ENCODE measurements at places on chromosomes 12 and 14.

GRCh38 chr12:131988054-131988796 is 38.5 kb downstream of the EP400 start:
- no peak for DNase-seq

DNA sequence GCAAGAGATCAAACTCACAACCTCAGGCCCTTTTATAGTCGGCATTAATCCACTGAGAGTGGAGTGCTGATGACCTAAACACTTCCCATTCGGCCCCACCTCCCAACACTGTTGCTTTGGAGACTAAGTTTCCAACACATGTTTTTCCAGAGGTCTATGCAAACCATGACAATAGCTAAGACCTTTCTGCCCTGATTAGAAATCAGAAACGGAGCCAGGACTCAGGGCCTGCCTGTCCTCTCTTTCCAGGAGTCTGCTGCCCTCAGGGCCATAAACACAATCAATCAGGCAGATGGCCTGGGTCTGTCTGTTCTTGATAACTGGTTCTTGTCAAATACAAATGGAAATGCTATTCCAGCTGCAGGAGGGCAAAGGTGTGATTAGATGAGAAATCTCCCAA is 97.2 kb upstream of the PSMC1 start:
- no peak for DNase-seq

- no peak for DNase-seq
These were observed 189.4 kb upstream of the DYRK2 start for GRCh38 chr12:67459173-67459572.

- no peak for DNase-seq
These were observed 21.0 kb downstream of the RPGRIP1 start for GRCh38 chr14:21300892-21301291.

- DNase-seq = no peak
These were observed at the start of gene ZNF219 for GRCh38 chr14:21098076-21098891. Gene ZNF219 (minus strand): TSS chr14:21098655. CDS start chr14:21093591, 5,064 bp downstream.

GRCh38 chr12:43285159-43285598 is 266.8 kb downstream of the ADAMTS20 start:
- DNase-seq = peak; percentile 96

GRCh38 chr12:29152223-29152868 is 3.3 kb downstream of the FAR2 start:
- DNase-seq = no peak

GRCh38 chr12:26554332-26554731 is 278.7 kb downstream of the ITPR2 start:
- DNase-seq = no peak

- DNase-seq = no peak
These were observed 124.4 kb downstream of the MED13L start for GRCh38 chr12:116153113-116153512.

DNA sequence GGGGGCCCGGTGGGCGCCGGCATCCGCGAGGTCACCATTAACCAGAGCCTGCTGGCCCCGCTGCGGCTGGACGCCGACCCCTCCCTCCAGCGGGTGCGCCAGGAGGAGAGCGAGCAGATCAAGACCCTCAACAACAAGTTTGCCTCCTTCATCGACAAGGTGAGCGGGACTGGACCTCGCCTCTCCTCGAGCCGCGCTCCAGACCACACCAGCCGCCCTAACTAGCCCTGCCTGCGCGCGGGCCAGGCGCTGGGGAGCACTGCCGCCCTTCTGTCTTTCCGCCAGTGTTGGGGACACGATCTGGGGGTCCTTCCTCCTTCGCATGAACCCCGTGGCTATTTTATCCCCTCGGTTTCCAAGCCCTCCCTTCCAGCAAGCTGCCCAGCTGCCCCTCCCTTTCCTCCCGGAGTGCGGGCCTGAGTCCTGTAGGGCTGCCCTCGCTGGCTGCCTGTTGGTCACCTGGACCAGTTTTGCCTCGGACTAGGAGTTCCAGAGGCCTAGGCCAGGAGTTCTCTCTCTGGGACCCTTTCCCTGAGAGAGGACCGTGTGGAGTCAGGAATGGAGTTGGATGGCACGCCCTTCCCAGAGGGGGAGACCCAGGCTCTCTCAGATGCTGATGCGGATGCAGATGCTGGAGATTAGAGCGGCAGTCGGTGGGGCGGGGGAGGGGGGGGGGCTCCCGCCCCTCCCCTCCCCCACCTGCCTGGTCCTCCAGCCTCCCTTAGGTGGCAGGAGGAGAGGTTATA is 592 bp downstream of the KRT7 start:
- no peak for DNase-seq

DNA sequence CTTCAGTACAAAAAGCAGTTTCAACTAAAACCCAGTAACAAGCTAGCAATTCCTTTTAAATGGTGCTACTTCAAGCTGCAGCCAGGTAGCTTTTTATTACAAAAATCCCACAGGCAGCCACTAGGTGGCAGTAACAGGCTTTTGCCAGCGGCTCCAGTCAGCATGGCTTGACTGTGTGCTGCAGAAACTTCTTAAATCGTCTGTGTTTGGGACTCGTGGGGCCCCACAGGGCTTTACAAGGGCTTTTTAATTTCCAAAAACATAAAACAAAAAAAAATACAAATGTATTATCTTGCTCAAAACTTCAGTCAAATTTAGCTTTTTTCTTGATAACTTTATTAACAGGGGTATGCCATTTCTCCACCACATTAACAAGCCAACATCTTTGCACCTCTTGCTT is 3.6 kb upstream of the CLEC4E start:
- DNase-seq = peak; percentile 14

DNA sequence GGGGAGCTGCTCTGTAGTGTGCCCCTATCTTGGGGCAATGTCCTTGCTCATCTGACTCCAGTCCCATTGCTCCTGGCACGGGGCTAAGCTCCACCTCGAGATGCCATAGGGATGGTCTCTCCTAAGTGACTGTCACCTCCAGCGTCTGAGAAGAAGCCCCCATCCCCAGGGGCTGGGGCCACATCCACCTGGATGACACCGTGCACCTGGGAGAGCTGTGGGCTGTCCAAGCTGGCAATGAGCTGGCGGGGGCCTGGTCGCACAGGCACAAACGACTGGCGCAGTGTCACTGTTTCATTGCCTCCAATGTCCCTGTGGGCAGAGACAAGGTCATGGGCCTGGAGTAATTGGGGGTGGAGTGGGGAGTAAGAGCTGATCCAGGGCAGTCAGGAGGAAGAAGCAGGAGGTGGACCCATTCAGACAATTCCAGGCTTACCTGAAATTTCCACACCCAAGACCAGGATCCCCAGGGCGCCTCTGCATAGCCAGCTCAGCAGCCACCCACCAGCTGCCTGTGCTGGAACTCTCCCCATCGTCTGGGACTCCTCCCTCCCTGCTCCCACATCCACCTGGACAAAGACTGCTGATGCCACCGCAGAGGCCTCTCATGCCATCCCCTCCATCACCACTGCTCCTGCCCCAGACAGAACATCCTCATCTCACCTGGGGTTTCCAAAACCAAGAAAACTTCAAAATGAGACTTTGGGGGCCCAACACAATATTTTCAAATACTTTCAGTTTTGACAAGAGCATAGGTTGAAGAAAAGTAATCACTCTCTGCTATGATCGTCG is 7.0 kb upstream of the TINF2 start:
- DNase-seq = no peak

- no peak for DNase-seq
These were observed 50.0 kb downstream of the LGMN start for GRCh38 chr14:92698393-92698792.

DNA sequence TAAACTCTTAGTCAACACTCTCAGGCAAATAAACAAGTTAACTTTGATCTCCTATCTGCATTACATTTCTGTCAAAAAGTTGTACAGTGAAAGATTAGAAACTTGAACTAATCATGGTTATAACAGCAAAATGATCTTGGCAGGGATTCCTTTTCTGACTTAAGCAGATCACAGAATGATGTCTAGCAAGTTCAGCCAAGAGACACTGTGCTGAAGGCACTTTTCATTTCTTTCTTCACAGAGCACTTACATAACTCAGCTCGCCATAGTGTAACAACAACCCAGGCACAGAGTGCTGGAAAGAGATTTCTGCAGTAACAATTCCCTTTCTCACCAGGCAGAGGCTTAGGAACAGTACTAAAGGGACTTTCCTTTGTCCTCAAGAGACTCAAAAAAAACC is 19.6 kb upstream of the CSRP2 start:
- no peak for DNase-seq

GRCh38 chr14:94116701-94117100 is 6.2 kb downstream of the IFI27 start:
- DNase-seq = no peak

GRCh38 chr12:48084841-48085460 is 20.9 kb downstream of the SENP1 start:
- DNase-seq = no peak

DNA sequence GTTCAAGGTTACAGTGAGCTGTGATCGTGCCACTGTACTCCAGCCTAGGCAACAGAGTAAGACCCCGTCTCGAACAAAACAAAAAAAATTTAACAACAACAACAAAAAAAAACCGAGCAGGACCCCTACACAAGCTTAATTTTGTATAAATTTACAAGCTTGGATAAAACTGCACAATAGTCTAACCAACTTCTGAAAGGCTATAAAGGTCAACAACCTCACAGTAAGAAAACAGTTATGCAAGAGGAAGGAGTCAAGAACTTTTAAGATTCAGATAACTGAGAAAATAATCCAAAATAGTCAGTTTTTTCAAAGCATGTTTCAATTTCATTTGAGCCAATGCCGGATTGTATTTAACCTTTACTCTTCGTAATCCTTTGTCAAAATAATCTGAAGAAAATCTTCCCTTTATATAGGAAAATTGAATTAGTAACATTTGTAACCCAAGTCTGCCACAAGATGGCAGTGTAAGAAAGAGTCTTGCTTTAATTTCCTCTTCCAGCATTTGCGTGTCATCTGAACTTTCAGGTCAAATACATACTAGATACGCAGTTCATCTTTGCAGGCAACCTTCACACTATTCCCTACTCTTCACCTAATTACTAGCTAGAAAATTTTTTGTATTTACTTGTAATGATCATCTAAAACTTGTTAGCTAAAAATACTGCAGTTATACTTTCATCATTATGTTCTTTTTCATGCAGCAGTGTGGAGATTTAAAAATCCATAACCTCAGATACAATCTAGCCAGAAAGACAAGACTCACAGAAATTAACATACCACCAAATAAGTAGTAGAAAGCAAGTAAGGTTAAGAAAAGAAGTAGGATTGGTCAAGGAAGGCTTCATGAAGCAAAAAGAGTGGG is 5.8 kb downstream of the CCNB1IP1 start:
- peak; percentile 19 for DNase-seq

GRCh38 chr12:52060498-52061177 is 9.1 kb upstream of the ATG101 start:
- DNase-seq = no peak

GRCh38 chr12:112463478-112463877 is 44.7 kb downstream of the PTPN11 start:
- no peak for DNase-seq

DNA sequence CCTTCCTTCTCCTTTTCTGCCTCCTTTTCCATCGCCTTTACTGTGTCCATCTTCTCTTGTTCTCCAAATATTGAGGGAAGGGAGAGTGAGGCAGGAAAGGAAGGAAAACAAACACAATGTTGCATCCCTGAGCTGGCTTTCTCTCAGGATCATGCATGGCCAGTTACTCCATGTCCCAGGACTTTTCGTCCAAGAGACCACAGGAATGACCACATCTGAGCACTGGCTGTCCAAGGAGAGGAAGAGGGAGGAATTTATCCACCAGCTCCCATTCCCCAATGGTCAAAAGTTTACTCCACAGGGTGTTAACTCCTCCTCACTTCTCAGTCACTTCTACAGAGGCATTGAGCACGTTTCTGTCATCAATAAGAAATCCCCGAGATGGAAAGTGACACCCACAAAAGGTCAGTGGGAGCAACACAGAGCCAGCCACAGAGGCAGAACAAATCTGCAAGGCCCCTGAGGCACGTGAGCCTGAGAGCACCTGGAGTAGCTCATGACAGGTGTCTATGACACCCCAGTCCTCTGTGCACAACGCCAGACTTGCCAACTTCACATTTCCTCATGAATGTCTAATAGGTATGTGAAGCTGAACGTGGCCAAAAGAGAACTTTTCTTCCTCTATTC is 177.3 kb upstream of the NUDT4 start:
- peak; percentile 49 for DNase-seq

GRCh38 chr12:66011731-66012130 is 118.8 kb downstream of the LLPH start:
- DNase-seq = peak; percentile 23

- DNase-seq = peak; percentile 56
These were observed 299.6 kb downstream of the PCNX1 start for GRCh38 chr14:71206766-71207371.

GRCh38 chr12:121124402-121125109 is 8.1 kb upstream of the P2RX7 start:
- DNase-seq = no peak

DNA sequence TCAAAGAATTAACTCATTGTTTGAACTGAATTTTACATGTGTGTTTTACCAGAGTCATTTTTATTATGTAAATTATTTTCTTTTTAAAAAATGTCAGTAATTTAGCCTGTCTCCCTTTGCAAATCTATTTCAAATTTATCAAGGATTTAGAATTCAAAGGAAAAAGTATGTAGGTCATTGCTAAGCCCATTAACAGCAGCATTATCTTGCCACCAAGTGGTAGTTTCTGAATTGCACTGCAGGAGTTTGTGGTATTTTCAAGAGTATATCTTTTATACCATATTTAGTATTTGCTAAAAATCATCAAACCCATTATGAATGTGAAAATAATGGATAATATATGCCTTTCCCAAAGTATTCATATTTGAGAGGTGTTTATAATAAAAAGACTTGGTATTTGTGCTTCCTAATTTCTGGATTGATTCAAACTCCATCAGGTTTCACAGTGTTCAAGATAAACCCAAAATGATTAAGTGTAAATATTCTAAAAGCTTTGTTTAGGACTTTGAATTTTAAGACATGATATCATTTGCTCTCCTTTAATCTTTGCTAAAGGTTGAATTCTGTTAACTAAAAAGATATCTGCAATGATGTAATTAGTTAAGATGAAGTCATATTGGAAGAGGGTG is 711.4 kb downstream of the FSCB start:
- DNase-seq = peak; percentile 4

- no peak for DNase-seq
These were observed 2.6 kb downstream of the LIN7A start for GRCh38 chr12:80935111-80935510.

Measured in skeletal muscle cell (primary cell).